ENCODE measurements at places on chromosomes 12 and 14.

GRCh38 chr12:42565633-42566032 lies 23.9 kb downstream of the PRICKLE1 start:
- no peak for DNase-seq

- DNase-seq: no peak
These were observed 678 bp downstream of the INF2 start for GRCh38 chr14:104689881-104690711.

DNA sequence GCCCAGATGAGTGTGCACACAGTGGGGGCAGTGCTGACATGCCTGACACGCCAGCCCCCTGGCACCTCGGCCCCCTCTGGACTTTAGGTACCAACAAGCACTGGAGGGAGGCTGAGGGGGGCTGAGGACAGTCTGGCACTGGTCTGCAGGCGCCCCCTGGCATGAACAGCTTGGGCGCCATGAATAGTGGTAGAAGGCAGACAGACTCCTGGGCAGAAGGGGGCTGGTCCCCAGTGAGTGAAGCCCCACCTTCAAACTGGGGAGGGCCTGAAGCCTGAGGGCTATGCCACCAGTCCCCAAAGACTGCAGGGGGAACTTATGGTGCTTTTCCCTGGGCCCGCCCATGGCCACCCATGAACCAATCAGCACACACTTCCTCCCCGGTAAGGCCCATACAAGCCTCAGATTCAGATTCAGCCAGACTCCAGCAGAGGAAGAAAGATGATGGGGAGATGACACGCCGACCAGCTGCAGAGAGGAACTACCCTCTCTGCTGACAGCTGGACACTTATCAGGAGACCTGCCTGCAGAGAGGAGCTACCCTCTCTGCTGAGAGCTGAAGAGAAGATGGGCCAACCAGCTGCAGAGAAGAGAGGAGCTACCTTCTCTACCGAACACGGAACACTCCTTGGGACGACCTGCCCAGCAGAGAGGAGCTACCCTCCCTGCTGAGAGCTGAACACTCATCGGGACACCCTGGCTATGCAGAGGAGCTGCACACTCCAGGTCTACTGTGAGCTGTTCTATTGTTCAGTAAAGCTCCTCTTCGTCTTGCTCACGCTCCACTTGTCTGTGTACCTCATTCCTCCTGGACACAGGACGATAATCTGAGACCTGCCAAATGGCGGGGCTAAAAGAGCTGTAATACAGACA lies 324.5 kb downstream of the PCNX1 start:
- no peak for DNase-seq

DNA sequence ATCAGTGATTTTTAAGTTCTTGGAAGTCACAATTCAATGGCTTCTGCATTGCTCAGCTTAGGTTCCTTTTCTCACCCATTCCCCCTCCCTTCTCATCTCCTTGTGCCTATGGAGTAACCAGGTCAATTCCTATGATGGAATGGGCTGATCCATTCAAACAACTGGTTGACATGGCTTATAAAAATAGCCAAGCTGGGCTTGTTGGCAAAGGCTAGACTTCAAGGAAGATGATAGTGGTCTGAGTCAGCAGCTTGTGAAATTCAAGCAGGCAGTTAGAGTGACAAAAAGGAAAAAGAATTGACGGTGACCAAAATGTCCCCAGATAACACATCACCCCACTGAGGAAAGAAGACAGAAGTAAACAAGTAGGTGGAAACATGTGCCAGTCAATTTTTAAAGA lies 119.9 kb upstream of the PCED1B start:
- no peak for DNase-seq

- DNase-seq: no peak
These were observed 45.2 kb downstream of the FOXN3 start for GRCh38 chr14:89371585-89372511.

GRCh38 chr14:103699901-103700752 lies 15.1 kb downstream of the XRCC3 start:
- DNase-seq: no peak

GRCh38 chr12:5809586-5809985 lies 135.5 kb downstream of the ANO2 start:
- no peak for DNase-seq

- DNase-seq: no peak
These were observed 41.5 kb upstream of the NR2C1 start for GRCh38 chr12:95114766-95115405.

- no peak for DNase-seq
These were observed 230.5 kb downstream of the PDZRN4 start for GRCh38 chr12:41418586-41418985.

GRCh38 chr12:49274396-49275069 lies 9.7 kb downstream of the TUBA1C start:
- DNase-seq: no peak

- no peak for DNase-seq
These were observed 162.2 kb downstream of the RASSF9 start for GRCh38 chr12:85673921-85674420.

DNA sequence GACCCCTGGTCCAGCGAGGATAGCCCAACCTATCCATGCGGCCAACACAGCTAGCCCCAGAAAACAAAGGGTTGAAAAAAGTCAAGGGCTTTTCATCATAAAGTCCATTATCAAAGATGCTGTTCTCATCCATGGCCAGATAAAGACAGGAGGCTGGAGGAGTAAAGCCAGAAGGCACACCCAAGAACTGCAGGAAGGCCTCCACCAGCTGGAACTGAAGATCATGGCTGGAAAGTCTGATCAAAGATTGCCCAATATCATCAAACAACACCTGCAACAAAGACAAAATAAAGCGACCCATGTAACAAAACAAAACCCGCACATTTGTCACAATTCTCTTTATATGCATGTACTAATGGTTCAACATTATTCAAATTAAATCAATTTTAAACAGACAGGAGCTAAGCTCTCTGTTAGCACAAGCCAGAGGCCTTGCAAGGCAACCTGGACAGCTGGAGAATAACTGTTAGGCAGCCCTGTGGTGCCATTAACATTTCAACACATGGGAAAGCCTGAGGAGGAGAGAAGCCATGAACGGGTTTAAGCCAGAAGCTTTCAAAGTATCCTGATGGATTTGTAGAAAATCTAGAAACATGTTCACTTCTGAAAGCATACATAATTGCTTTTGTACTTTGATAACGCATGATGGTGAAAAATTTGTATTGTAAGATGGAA lies 34.1 kb downstream of the PSMC1 start:
- DNase-seq: no peak

- DNase-seq: no peak
These were observed 7.4 kb upstream of the OR6J1 start for GRCh38 chr14:22651586-22651985.

GRCh38 chr12:128920468-128920867 lies 67.2 kb downstream of the GLT1D1 start:
- DNase-seq: no peak

GRCh38 chr12:1837541-1838204 lies 17.3 kb downstream of the LRTM2 start:
- no peak for DNase-seq

DNA sequence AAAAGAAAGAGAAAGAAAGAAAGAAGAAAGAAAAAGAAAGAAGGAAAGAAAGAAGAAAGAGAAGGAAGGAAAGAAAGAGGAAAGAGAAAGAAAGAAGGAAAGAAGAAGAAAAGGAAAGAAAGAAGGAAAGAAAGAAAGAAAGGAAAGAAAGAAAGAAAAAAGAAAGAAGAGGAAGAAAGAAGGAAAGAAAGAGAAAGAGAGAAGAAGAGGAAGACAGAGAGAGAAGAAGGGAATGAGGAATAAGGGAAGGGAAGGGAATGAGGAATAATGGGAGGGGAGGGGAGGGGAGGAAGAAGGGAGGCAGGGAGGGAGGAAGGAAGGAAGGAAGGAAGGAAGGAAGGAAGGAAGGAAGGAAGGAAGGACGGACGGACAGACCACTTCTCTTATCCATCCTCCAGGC lies 246.9 kb downstream of the ADAMTS20 start:
- DNase-seq: no peak

DNA sequence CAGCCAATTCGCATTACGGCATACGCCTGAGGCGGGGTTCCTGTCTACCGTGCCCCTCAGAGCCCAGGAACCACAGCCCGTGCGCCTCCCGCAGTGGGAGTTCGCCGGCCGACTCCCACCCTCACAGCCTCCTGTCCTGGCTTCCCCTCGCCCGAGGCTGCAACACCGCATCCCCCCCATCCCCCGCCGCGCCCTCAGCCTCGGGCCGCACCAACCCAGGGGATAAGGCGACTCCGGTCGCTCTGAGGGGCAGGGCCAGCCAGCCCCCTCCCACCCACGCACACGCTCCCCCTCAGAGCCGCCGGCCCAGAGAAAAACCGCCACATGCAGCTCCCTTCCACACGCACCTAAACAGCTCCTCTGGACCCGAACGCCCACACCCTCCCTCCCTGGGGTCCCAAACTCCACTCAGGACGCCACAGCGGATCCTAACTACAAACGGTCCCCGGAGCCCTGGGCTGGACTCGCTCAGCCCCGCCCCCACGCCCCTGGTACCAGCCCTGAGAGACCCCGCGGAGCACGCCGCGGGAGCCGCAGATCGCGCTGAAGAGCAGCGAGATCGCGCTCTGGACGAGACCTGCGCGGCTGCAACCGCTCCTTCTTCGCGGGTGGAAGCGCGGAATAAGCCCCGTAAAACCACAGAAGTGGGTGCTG lies at the start of gene C14orf39:
Gene C14orf39 (minus strand): TSS at position 466 of the 654 bp plus-strand sequence. CDS start 985 bp downstream, outside the sequence.
- DNase-seq: no peak

DNA sequence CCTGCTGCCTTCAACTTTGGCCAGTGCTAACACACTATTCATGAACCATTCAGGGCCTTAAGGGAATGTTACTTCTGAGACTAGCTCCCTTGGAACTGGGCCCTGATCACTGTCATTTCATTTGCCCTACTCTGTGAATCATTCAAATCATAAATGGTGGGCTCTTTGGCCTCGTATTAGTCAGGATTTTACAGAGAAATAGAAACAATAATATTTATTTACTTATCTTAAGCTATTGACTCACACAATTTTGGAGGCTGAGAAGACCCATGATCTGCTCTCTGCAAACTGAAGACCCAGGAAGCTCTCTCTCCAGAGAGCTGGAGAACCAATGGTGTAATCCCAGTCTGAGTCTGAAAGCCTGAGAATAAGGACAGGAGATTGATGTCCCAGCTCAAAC lies 398.5 kb downstream of the LRIG3 start:
- DNase-seq: no peak

GRCh38 chr14:83764656-83765599 lies 1765.0 kb upstream of the FLRT2 start:
- no peak for DNase-seq

DNA sequence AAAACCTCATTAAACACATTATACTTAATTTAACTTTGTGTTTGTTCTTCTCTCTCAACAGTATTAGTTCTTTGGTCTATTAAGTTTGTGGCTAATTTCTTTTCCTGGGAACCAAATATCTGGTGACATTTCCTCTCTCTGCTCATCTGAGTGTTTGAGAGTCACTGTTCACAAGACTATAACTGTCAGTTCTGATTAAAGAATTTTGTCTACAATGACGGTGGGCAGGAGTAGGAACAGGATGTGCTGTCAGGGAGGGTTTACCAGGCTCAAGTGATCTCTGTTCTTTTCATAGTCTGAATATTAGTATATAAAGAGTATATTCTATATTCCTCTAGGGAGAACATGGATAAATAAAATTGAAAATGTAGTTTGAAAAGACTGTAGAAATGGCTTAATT lies 92.9 kb downstream of the ALG10B start:
- no peak for DNase-seq

- no peak for DNase-seq
These were observed 121.6 kb downstream of the TMEM121 start for GRCh38 chr14:105647784-105648608.

DNA sequence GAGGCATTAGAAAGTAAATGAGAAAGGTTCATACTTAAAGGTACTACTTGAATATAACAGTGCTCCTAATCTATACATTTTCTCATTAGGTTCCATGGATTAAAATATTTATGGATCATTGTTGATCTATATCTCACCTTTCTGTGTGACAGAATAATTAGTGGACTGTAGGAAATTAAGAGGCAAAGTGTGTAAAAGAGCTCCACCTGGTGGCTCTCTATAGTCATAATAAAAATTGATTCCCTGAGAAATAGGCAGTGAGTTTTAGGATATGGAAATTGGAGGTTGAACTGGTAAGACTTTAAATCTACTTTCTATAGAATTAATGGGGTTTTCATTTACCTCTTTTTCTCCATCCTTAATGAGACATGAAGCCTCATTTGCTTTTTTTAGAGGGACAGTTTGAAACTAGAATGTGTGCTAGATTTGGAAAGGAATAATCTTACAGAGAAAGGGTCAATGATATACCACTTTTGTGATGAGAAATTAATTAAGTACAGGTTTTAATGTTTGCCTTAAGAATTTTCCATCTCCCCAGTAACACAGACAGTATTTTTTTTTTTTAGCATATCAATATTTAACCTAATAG lies 11.8 kb upstream of the DERA start:
- DNase-seq: no peak

- DNase-seq: no peak
These were observed 3.3 kb downstream of the PXN start for GRCh38 chr12:120261951-120262851.

DNA sequence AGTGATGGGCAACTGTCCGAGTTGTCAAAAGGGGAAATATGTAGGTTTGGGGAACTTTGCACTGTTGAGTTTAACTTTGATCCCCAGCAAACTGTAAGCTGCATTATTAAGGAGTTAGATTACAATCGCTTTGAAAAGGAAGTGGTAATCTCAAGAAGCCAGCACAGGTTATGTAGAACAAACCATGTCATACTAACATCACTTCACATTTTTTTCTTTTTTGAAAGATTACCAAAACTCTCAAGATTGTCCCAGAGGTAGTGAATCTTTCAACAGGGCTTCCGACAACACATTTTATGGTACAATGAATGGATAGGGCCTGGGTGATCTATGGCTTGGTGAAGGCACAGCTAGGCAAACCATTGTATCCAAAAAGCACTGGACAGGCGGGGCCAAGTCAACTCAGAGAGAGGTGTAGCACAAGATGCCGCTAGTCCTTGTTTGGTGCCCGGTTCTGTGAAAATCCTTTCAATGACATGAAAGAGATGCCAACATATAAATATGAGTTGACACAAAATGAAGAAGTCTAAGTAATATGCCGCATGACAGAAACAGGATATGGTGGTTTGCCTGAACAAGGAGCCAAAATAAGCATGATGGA lies 24.3 kb upstream of the PARP11 start:
- DNase-seq: no peak

GRCh38 chr14:86766469-86766868 lies 1226.5 kb downstream of the GALC start:
- DNase-seq: no peak

DNA sequence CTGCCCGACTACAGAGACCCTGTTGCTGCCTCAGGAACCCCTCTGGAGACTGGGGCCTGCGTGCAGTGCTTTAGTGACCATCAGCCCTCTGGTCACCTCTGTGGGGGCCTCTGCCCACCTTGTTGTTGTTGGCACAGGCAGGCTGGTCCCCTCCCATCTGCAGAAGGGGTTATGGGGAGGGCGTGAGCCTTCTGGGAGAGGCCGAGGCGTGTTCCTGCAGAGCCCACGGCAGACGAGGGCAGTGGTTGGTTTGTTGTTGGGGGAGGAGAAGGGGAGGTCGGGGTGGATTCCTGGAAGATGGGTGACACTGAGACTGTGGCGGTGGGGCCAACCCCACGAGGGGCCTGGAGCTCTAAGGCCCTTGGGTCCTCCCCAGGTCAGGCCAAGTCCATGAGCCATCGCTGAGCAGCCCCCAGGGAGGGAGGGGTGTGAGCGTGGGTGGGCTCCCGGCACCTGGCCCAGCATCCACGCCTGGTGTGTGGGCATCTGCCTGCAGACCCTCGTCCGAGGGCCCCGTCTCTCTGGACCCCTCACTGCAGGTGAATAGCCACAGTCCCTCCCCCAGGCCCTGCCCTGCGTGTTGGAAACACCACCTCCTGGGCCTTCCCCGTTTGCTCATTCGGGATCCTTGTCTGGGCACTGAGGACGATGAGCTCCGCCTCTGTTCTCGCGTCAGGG lies 23.6 kb downstream of the FBRSL1 start:
- no peak for DNase-seq

GRCh38 chr14:90442388-90442787 lies 45.6 kb downstream of the CALM1 start:
- no peak for DNase-seq

All from esophagus squamous epithelium (tissue), 5 donors.